Nucleus accumbens (tissue), 56 donors: ENCODE measurements at places on chromosomes 5 and 9.

DNA sequence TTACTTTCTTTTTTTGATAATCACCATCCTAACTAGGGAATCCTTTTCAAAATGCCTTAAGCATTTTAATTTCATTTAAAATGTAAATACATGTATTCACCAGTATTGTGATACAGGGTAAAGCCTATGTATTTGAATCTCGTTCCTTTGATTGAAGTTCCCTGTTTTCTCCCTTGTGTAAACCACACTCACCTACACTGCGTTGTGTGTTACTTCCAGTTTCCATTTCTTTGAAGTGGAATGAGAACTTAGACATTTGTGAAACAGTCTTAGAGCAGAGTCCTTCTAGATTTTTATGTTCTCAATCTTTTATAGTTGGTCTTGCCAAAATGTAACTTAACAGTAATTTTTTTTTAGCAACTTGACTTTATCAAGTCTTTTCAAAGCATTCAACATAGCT is 101.4 kb downstream of the ZNF462 start:
- DNase-seq, result no peak

- no peak for DNase-seq
Observed at GRCh38 chr5:11528720-11529119, 375.5 kb downstream of the CTNND2 start.

GRCh38 chr9:128603697-128604096 is 51.3 kb downstream of the SPTAN1 start:
- no peak for DNase-seq

GRCh38 chr5:88396751-88397281 is 128.2 kb upstream of the TMEM161B start:
- DNase-seq, result peak; percentile 11

- no peak for DNase-seq
Observed at GRCh38 chr5:147532156-147532555, 22.3 kb upstream of the DPYSL3 start.

GRCh38 chr9:123926941-123927340 is 3.0 kb downstream of the DENND1A start:
- no peak for DNase-seq

DNA sequence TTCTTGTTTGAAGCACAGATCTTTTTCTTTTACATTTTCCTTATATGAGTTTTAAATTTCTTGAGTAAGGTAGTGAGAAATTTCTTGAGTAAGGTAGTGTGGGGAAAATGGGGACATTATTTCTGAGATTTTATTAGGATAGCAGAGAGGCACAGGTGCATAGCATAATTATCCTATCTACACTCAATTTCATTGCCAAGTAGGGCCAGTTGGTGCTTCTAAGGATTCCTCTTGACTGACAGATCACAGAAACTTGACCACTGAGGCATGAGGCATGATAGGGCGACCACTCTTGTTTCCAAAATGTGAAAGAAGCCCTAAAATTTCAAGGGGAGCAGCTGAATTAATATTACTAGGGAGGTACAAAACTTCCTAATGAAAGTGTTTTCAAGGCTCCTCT is 31.4 kb upstream of the TMC1 start:
- no peak for DNase-seq

DNA sequence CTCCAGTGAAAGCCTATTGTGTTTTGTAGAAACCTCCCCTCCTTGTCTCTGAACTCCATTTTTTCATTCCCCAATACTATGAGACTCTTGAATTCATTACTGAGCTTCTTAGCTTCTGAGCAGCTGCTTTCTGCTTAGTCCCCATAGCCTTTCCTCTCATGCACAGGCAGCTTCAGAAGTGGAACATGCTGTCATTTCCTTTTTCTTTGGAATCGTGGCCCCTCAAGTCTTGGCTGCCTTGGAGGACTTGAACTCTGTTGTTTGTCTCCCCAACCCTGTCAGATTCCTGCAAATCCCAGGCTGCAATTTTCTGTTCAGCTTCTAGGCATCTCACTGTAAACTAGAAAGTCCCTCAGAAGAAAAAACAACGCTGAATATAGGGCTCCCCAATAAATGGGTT is 268.5 kb downstream of the ARRDC3 start:
- DNase-seq, result no peak

GRCh38 chr5:164233791-164234190 is 728.4 kb downstream of the MAT2B start:
- no peak for DNase-seq

DNA sequence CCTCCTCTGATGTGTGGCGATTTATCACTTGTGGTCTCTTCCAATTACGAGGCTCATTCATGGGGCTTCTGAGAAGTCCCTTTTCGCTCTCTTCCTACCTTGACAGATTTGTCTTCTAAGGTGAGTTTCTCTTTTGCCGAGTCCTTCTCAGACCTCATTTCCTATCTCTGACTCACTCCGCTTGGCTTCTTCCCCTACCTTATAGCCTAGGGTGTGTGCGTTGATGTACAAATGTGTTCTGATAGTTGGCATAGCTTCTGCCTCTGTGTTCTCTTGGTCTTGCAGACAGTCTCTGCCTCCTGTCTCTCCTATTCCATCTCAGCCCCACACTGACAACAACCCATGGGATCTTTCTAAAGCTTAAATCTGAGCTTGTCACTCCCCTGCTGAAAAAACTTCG is 56.9 kb upstream of the SHB start:
- DNase-seq, result no peak

GRCh38 chr5:63535840-63536602 is 426.2 kb downstream of the HTR1A start:
- DNase-seq, result no peak

DNA sequence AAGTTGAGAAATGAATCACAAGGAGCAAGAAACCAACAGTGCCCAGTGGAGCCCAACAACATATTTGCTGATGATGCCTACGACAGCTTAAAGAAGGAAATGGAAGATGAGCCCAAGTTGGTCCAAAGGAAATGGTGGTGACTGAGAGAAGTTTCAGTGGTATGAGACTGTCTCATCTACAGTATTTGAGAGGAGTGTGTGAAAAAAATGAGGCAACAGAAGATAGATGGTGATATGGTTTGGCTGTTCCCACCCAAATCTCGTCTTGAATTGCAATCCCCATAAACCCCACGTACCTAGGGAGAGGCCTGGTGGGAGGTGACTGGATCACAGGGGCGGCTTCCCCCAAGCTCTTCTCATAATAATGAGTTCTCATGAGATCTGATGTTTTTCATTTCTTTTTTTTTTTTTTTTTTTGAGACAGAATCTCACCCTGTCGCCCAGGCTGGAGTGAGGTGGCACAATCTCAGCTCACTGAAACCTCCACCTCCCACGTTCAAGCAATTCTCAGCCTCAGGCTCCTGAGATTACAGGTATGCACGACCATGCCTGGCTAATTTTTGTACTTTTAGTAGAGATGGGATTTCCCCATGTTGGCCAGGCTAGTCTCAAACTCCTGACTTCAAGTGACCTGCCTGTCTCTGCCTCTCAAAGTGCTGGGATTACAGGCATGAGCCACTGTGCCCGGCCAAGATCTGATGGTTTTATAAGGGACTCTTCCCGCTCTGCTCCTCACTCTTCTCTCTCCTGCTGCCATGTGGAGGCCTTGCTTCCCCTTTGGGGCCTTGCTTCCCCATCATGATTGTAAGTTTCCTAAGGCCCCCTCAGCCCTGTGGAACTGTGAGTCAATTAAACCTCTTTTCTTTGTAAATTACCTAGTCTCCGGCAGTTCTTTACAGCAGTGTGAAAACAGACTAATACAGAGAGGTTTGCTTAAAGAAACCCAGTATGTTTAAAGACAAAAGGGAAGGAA is 30.2 kb downstream of the EFCAB9 start:
- DNase-seq, result no peak

GRCh38 chr5:157670662-157671591 is at the start of gene C5orf52:
Gene C5orf52 (plus strand): TSS chr5:157671533. CDS start chr5:157671615, 82 bp downstream.
- DNase-seq, result no peak

DNA sequence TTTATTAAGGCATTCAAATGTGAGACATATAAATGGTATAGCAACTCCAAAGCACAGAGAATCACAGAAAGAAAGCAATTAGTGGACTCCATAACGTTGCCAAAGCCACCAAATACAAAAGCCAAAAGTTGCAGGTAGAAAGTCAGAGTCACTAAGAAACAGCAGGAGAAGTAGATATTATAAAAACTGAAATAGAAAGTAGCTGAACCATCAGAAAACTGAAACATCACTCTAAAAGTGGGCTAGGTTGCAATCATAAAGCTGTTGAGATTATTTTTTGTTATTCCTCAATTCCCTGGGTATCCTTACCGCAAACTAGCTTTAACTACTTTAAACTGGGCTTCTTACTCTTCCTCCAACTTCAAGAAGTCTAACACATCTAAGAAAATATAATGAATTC is 108.1 kb upstream of the ARRDC3 start:
- DNase-seq, result no peak

- no peak for DNase-seq
Observed at GRCh38 chr9:107123389-107123788, 159.7 kb upstream of the RAD23B start.

- no peak for DNase-seq
Observed at GRCh38 chr5:179262126-179262920, 82.9 kb downstream of the ADAMTS2 start.
